ENCODE measurements at places on chromosomes 13 and 19.

GRCh38 chr19:45363861-45364459, 6.4 kb downstream of the ERCC2 start:
- DNase-seq, result no peak

DNA sequence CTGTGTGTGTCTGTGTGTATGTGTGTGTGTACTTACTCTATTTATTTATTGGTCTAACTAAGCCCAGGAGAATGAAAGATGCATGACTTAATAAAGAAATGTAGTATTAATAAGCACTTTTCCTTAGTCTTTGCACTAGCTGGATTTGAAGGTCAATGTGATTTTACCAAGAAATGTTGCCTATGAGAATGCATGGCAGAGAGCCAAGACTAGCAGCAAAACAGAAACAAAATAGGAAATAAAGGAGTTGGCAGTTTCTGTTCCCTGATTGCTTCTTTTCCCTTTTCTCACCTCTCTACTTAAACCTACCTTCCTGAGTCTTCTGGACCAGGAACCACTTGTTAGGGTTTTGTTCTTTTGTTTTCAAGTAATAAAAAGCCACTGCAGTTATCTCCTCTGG, 286.1 kb downstream of the KCTD12 start:
- DNase-seq, result no peak

DNA sequence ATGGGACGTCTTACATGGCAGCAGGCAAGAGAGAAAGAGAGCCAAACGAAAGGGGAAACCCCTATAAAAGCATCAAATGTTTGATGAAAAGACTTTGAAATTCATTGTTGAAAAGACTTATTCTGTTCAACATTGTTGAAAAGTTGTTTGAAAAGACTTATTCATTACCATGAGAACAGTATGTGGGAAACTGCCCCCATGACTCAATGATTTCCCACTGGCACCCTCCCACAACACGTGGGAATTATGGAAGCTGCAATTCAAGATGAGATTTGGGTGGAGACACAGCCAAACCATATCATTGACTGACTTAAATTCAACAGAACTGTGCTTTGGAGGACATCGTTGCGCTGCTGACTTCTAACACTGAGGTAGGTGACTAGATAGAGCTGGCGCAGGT, 48.0 kb upstream of the RCBTB2 start:
- no peak for DNase-seq

GRCh38 chr19:35170359-35171061, 16.0 kb downstream of the FXYD5 start:
- DNase-seq, result no peak

- no peak for DNase-seq
Observed at GRCh38 chr19:10010247-10010691, at the start of gene COL5A3. TSS of gene COL5A3 (minus strand) at chr19:10010504. CDS start at chr19:10010385, 119 bp downstream.

DNA sequence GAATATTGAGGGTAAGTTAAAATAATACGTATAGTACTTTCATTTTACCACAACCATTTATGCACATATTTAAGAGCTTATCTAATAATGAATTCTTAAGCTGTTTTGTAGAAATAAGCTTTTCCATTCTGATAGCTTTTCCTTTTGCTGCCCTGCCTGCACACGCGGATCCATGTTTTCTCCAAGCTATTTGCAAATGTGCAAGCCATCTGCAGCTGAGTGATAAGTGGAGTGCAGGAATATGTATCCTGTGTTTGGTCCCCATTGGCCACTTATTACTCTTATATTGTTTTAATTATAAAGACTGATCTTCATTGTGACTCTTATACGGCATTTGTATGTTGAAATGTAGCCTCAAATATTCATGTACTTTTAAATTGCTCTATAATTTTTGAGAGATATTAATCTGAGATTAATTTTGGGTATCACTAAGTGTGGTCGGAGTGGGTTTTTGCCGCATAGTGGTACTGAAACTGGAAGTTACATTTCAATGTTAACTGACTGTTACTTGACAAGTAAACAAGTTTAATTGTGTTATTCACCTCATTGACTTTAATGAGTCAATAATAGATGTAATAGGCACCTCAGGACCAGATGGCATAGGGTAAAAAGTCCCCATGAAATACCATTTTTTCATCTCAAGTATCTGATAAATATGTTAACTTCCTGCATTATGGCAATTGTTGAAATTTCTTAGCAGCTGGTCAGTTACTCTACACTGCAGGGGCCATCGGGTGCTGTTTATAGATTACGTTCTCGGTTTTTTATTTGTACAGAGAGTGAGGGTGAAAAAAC, 1567.4 kb downstream of the EFNB2 start:
- DNase-seq, result no peak

DNA sequence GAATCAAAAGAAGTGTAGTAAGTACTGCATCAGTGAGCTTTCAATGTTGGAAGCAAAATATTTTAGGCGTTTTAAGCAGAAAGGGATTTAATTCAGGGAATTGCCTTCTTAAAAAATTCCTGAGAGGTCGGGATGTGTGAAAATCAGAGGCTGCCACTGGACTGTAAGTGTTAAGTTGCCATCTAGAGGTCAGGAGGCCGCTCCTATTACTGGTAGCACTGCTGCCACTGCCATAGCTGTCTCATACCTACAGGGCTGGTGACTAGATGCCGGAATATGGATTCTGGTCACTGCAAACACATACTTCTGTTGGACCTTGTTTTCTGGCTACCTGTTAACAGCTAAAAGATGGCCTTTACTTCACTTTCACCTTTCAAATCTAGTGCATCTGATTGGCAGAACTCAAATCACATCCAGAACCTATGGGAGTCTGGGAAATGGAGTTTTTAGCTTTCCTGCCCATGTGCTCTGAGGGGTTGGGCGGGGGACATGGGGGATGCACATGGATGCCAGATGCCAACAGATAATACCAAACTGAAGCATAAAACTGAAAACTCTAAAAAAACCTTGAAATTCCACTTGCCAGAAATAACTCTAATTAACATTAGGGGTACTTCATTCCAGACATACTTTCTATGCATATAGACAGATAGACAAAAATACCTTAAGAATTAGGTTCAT, 29.8 kb downstream of the DGKH start:
- DNase-seq, result no peak

DNA sequence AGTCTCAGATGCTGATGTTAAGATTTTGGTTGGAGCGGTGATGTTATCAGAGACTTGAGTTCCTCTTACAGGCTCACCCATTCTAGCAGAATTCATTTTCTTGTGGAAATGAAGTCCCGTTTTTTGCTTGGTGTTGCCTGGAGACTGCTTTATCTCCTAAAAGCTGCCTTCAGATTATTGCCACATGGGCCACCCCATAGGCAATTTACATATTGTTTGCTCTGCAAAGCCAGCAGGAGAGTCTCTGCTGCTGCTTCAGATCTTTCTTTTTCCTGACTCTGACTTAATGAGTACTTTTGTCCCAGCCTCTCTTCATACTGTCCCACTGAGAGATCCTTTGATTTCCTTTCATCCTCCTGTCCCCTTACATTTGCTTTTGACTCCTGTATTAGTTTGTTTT, 114.6 kb downstream of the TDRD3 start:
- DNase-seq, result no peak

GRCh38 chr13:111577208-111577828, 256.9 kb downstream of the TEX29 start:
- no peak for DNase-seq

- no peak for DNase-seq
Observed at GRCh38 chr19:43688059-43688701, 18.2 kb upstream of the PLAUR start.

DNA sequence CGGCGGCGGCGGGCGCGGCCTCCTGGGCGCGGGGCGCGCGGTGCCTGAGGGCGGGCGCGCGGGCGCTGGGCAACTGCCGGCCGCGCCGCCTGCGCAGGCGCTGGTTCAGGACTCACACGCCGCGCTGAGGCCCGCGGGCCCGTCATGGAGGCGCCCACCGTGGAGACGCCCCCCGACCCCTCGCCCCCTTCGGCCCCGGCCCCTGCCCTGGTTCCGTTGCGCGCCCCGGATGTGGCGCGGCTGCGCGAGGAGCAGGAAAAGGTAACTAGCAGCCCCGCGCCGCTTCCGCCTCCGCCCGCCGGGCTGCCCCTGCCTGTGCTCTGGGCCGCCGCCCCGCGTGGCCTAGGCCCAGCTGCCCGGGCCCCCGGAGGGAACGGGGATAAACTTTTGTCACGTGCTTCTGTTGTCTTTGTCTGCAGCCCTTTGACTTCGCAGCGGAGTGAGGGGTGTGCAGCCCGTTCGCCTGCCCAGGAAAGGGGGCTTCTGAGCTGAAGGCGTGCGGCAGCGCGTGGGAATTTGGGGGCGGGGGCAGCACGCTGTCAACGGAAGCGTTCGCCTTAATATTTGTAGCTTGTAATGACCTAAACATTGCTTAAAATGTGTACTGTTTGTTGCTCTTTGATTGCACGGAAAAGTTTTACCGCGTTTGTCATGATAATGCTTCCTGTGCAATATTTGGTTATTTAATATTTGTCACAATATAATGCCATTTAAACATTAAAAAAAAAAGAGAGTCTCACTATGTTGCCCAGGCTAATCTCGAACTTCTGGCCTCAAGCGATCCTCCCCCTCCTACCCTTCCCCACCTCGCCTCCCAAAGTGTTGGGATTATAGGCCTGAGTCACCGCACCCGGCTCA, 594 bp downstream of the URI1 start:
- peak; percentile 70 for DNase-seq

DNA sequence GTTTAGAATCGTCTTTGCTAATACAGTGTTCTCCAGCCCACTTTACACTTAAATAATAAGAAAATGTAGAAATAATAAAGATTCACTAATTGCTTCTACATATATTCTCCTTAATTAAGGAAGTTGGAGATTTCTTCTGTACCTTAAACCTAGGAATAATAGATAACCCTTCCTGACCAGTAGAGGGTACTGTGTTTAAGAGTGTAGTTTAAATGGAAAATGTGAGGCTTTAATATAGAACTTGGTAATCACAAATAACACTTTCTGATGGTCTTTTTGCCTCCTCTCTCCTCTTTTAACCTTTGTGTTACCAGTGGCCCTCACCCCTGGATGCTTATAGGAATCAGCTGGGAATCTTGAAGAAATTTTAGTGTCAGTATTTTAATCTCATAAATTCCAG, 20.7 kb downstream of the POMP start:
- DNase-seq, result no peak

- DNase-seq, result no peak
Observed at GRCh38 chr19:33203529-33203928, 9.4 kb downstream of the LRP3 start.

GRCh38 chr13:75687150-75687763, 51.1 kb downstream of the LMO7 start:
- DNase-seq, result no peak

DNA sequence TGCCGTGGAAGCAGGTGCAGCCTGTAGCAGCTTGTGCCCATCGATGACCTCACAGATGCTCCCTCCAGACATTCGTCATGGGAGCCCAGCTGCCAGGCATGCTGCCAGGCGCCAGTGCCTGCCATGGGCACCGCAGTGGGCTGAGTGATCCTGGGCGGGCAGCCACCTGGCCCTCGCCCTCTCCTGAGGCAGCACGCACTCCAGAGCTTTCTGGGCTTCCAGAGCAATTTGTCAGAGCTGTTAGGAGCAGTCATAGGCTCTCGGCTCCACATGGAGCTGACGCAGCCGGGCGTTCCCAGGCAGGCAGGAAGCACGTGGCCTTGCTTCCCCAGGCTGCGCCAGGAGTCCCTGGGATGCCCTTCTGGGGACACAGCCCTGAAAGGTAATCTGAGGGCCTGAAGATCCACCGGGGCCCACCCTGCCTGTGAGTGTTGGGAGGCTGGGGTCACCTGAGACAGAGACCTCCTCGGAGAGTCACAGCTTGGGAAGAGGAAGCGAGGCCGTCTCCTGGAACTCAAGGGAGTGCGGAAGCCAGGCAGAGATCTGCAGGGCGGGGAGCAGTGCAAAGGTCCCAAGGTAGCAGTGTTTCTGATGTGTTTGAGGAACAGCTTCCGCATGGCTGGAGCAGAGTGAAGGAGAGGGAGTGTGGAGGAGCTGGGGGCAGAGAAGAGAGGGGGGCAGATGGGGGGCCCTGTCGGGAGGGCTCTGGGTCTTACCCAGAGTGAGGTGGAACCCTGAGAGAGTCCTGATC, 50.6 kb downstream of the DPF1 start:
- DNase-seq, result no peak

DNA sequence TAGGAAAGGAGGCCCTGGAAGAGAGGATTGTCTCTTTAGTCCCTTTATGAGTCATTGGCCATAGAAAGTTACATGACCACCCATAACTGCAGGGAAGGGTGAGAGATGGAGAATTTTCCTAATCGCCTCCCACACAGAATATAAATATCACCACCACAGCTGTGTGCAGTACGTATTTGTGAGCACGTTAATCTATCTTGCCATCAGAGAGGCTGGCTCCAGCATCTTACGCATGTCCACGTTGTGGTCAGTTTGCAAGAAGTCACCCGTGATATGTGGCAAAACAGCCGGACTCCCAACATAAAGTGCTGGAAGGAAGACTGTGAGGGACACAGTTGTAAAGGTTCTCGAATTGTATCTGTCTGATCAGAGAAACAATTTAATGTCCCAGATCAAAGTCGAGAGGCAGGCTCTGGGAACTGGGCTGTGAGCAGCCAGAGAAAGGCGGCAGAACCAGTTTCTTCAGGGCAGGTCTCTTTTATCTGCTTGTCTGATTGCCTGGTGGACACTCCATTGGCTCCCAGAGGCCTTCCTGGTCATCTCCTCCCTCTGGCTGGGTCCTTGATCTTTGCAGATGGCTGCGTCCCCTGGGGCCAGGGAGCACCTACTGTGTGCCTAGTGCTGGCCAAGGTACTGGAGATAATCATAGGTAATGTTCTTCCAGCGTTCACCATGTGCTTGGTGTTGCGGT, 74.9 kb downstream of the SIPA1L3 start:
- DNase-seq, result no peak

DNA sequence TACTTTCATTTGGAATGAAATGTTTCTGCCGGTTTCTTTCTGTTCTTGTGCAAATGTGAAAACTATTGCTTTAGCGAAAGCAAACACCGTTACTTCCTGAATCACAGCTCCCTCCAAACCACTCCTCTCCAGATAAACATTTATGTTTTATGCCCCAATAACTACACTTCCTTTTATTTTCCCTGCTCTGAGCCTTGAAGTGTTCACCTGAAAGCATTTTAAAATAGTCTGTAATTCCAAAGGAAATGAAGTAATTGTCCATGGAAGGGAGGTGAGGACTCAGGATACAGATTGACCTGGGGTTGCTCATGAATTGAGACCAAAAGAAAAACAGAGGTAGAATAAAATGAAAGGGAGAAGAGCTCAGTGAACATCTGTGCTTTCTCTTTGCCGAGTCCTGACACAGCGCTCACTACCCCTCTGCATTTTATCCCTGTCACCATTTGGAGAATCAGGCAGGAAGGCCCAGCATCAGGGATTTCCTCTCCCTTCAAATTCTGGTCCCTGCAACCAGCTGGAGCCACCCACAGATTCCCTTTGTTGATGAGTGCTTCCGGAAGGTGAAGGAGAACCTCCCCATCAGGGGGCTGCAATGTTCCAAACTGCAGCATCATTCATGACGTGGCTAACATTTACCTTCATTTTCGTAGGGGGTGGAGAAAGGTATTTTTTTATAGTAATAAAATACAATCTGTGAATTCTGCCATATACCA, 171.9 kb downstream of the ITGBL1 start:
- DNase-seq, result no peak

- DNase-seq, result no peak
Observed at GRCh38 chr13:38606699-38607535, 80.0 kb upstream of the FREM2 start.
